ENCODE measurements at places on chromosomes 16 and 17.

DNA sequence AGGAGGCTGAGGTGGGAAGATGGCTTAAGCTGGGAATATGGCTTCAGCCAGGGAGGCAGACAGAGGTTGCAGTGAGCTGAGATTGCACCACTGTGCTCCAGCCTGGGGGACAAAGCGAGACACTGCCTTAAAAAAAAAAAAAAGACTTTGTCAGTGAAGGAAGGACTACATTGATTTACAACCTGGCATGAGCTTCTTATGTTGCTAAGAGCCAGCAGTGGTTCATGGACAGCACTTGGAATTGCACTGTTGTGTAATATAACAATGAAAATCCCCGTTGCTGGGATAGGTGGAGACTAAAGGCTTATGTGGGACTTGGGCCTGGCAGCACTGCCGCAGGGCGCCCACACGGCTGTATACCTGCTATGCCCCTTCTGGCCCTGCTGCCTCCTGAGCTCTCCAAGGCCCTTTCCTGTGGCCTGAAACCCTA lies 14.1 kb upstream of the SLC16A5 start:
- DNase-seq = no peak

DNA sequence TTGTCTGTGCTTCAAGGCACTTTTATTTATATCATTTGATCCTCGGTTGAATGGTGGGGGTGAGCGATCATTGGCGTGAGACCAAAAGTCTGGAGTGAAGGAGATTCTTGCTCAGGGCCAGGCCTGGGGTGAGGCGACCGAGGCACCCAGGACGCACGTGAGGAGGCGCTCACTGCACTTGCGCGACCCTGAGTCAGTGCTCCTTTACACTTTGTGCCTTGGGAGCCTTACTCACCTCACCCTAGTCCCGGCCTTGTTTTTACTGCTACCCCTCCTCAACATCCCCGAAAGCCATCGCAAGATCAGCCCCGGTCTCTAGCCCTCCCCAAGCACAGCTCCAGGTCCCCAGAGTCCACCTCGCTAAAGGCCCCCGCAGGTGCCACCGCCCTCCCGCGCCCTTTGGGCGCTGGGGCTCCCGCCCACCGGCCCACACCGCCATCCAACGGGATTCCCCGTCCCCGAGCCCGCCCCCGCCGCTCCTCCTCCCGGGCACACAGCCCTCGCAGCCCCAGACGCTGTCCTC lies 496 bp downstream of the EZH1 start:
- DNase-seq = peak; percentile 87

GRCh38 chr17:78486946-78487680 lies 90.1 kb downstream of the DNAH17 start:
- DNase-seq = no peak

DNA sequence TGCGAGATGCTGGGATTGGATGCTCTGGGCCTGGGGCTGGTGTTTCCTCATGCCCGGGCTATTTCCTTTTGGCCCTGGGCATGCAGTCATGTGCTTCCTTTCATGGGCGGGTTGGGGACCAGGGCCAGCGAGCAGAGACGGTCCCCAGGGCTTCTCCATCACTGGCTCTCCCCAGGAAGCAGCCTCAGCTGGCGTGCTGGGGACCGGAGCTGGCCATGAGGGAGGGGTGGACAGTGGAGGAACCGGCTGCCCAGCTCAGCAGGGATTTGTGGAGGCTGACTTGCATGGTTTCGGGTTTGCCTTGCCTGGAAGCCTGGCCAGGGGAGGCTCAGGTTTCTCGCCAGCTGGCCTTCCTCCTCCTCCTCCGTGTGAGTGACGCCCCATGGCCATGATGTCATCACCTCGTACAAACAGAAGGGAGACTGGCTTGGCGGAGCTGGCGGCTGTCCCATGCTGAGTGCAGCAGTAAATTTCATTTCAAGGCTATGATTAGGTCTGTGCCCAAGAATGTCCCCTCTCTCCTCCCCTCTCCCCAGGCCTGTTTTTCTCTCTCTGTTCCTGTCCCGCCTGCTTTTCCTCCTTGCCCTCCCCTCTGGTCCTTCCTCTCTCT lies 8.9 kb upstream of the TIMP2 start:
- no peak for DNase-seq

GRCh38 chr16:57627184-57627871 lies 1.1 kb upstream of the ADGRG1 start:
- no peak for DNase-seq

- no peak for DNase-seq
Measured at GRCh38 chr17:64024781-64025731, 4.6 kb upstream of the ICAM2 start.

DNA sequence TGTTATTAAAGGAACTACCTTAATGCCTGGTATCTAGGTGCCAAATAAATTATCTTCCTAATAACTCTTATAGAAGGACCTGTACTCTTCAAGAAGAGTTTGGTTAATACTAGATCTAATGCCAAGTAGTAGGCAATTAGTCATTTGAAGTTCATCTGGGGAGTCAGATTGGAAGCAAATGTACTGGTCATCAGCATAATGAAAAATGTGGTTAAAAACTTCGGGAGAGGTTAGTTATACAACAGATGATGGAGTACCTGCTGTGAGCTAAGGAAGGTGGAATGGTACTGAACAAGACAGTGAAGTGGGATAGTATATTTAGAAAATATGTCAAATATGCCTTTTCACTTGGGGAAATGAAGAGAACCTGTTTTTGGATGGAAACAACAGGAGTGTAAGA lies 49.2 kb downstream of the TNRC6A start:
- no peak for DNase-seq

- no peak for DNase-seq
Measured at GRCh38 chr17:8887301-8887700, 19.8 kb upstream of the PIK3R6 start.

GRCh38 chr17:81648707-81649085 lies 7.6 kb downstream of the PDE6G start:
- DNase-seq = no peak

GRCh38 chr16:80176114-80176513 lies 364.7 kb upstream of the DYNLRB2 start:
- DNase-seq = no peak

DNA sequence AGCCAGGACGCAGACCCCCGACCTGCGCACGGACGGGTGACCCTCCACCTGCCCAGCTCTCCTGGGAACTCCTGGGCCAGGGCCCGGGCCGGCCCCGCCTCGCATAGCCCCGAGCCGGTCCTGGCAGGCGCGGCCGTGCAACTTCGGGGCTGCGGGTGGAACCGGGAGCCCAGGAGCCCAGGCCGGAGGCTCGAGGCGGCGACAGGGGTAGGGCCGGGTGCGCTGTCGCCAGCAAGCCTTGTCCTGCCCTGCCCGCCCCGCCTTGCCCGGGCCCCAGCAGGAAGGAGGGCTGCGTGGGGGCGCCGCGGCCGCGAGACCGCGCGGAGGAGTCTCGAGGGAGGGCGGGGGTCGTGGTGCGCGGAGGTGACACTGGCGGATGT lies 408 bp downstream of the LMF1 start:
- DNase-seq = peak; percentile 70

- no peak for DNase-seq
Measured at GRCh38 chr17:4241535-4241934, 22.2 kb downstream of the ANKFY1 start.

DNA sequence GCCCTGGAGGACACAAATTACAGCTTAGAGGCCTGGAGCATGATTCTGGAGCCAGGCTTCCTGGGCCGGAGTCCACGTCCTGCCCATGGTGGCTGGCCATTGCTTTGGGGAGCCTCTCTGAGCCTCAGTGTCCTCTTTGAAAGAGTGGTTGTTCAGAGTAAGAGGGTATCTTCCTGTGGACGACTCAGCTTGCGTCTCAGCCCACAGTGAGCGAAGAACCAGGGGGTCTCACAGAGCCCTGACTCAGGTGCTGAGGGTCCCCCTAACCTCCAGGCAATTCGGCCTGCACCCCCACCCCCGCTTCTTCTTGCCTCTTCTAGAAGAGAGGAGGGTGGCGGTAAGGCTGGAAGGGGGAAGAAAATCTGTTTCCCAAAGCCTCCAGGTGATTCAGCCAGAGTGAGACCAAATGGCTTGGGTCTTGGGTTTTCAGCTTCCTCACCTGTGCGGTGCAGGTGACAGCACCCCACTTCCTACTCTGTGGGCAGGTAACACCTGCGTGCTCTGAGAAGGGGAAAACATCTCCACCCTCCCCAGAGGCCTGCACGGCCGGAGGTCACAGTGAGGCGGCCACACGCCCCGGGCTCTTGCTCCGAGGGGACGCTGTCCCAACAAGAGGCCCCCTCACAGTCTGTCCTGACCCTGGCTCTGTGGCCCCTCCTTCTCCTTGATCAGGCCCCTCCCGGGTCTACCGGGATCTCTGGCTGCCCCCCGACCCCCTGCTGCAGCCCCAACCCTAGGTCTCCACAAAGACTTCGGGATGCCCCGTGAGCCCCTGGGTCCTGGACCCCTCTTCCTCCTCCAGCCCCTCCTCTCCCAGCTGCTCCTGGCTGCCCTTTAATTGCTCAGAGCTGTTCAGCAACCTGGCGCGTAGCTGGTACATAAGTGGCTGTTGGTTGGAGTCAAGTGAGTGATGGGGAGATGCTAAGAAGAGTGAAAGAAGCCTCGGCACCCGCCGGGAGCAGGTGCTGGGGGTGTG lies 119.2 kb downstream of the METRNL start:
- DNase-seq = no peak

DNA sequence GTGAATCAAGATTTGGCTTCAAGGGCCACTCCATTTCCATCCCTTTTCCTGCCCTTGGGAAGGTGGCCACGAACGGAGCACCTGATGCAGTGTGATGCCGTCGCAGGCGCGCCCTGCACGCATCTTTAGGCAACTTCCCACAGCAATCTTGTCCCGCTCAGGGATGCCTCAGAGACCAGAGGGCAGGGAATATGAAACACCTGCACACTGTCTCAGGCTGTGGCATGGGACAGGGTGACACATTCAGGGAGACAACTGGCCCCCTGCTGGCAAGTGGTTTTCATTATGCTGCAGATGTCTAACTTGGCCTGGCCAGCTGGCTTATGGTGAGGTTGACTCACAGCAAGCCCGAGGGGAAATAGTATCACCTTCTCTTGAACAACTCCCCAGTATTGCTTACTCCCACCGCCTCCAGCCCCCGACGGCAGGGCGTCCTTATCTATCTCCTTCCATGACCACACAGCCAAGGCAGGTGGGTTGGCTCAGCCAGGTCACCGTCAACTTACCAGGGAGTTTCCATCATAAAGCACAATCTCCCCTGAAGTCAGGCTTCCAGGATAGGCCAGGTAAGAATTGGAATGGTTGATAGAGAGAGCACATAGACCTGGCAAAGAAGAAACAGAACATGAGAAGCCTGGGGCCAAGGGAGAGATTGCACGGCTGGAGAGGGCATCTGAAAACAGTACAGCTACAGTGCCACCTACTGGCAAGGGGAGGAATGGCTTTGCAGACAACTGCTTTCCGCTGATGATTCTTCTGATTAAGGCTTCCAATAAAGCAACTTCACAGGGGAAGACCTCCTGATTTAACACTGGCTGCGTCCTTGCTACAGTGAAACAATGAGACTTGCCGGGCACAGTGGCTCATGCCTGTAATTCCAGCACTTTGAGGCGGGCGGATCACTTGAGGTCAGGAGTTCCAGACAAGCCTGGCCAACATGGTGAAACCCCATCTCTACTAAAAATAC lies 21.1 kb downstream of the WIPI1 start:
- DNase-seq = peak; percentile 69
